ENCODE measurements at places on chromosomes 13 and 19.

GRCh38 chr13:40438022-40438680, 228.3 kb downstream of the FOXO1 start:
- DNase-seq, result no peak
- H3K4me3 ChIP-seq, result no peak overlapping the region
- no peak overlapping the region for H3K27ac ChIP-seq
- no peaks in the 10 kb centered on the region for H3K27me3 ChIP-seq
- no peaks in the 10 kb centered on the region for H3K36me3 ChIP-seq

GRCh38 chr13:89930861-89931260, 1416.6 kb upstream of the MIR17HG start:
- no peak for DNase-seq
- H3K4me3 ChIP-seq, result no peak overlapping the region
- no peaks in the 10 kb centered on the region for H3K4me1 ChIP-seq
- no peaks in the 10 kb centered on the region for H3K36me3 ChIP-seq
- no peak overlapping the region for H3K27ac ChIP-seq

DNA sequence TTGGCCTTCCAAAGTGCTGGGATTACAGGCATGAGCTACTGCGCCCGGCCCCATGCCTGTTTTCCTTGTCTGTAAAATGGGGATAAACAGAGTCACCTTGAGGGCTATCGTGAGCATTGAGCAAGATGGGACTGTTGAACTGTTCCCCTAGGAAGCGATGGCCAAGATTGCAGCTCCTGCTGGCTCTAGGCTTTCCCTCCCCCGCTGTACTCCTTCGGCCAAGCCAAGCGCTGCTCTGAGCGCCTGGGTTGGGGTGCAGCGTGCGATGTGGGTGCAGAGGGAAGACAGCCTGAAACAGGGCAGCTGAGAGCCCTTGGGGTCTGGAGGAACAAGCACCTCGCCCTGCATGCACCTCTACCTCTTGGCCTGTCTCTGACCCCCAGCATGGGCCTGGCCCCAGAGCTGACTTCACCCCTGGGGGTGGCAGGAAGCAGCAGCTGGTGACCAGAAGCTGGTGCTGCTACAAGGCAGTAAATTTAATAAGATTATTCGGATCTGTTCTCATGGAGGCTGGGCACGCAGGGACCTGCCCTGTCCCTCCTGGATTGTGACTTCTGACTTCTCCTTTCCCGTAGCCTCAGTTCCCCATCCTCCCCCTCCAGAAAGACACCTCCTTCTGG, 5.3 kb downstream of the GNG8 start:
- H3K27me3 ChIP-seq, result no peaks in the 10 kb centered on the region
- no peak overlapping the region for H3K27ac ChIP-seq
- DNase-seq, result no peak
- no peaks in the 10 kb centered on the region for H3K4me1 ChIP-seq
- no peak overlapping the region for H3K4me3 ChIP-seq
- H3K36me3 ChIP-seq, result no peaks in the 10 kb centered on the region

- peak overlapping the region; percentile 65 for H3K4me3 ChIP-seq
- H3K4me1 ChIP-seq, result peaks cover 2% of the 10 kb centered on the region
- H3K27ac ChIP-seq, result no peak overlapping the region
- H3K36me3 ChIP-seq, result no peaks in the 10 kb centered on the region
- DNase-seq, result peak; percentile 78
- H3K27me3 ChIP-seq, result no peaks in the 10 kb centered on the region
These were observed 3.7 kb upstream of the SIN3B start for GRCh38 chr19:16825312-16826052.

GRCh38 chr19:16003391-16003790, 54.6 kb downstream of the OR10H4 start:
- no peak for DNase-seq
- H3K27ac ChIP-seq, result no peak overlapping the region
- H3K4me3 ChIP-seq, result no peak overlapping the region
- no peaks in the 10 kb centered on the region for H3K27me3 ChIP-seq

DNA sequence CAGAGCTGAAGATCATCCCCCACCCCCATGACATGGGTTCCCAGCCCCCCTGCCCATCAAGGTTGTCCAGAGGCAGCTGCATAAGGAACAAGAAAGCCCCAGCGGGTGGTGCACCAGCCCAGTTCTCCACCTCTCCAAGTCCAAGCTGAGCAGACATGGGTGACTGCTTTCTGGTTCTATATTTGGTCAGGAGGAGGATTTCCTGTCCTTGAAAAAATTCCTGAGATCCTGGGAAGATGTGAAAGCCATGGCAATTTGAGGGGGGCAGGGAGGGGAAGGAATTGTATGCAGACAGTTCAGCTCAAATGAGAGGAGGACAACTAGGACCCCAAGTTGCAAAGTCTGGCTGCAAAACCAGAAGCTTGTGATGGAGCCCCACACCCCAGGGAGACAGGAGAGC, 55.4 kb upstream of the ADGRE5 start:
- H3K27me3 ChIP-seq, result no peaks in the 10 kb centered on the region
- DNase-seq, result no peak
- H3K27ac ChIP-seq, result no peak overlapping the region
- H3K36me3 ChIP-seq, result no peaks in the 10 kb centered on the region
- H3K4me3 ChIP-seq, result no peak overlapping the region

DNA sequence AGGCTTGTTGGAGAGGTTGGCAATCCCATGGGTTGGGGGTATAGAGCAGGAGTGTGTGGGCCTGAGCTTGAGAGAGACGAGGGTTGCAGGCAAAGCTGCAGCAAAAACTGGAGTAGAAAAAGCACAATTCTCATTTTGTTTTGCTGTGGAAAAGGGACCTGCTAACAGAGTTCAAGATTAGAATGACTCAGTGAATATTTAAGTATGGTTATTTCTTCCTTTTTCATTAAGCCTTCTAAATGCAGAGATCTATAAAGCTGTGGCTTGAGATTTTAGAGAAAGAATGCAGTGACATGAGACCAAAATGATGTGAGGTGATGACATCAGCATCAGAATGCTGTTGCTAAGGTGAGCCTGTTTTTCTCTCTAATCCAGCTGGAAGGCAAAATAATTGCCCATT, 10.8 kb upstream of the MBNL2 start:
- no peak overlapping the region for H3K4me3 ChIP-seq
- H3K27me3 ChIP-seq, result no peaks in the 10 kb centered on the region
- no peaks in the 10 kb centered on the region for H3K36me3 ChIP-seq
- no peaks in the 10 kb centered on the region for H3K4me1 ChIP-seq
- no peak overlapping the region for H3K27ac ChIP-seq
- no peak for DNase-seq

GRCh38 chr19:46753420-46754155, 7.3 kb upstream of the STRN4 start:
- H3K36me3 ChIP-seq, result no peaks in the 10 kb centered on the region
- H3K27me3 ChIP-seq, result no peaks in the 10 kb centered on the region
- peak; percentile 69 for DNase-seq
- no peak overlapping the region for H3K4me3 ChIP-seq

DNA sequence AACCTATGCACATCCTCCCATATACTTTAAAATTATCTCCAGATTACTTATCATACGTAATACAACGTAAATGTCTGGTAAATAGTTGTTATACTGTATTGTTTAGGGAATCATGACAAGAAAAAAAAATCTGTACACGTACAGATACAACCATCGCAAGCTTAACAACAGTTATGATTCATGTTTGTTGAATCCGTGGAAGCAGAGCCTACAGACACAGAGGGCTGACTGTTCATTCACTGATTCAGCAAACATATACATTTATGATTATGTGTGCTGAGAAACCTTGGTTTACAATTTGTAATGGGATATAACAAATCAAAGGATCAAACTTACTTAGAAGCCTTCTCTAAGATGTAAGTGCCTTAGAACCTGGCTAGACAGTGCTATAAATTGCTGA, 1.5 kb downstream of the ZNF260 start:
- no peak overlapping the region for H3K4me3 ChIP-seq
- H3K36me3 ChIP-seq, result peaks cover 11% of the 10 kb centered on the region
- H3K4me1 ChIP-seq, result peaks cover 5% of the 10 kb centered on the region
- no peak overlapping the region for H3K27ac ChIP-seq
- no peaks in the 10 kb centered on the region for H3K27me3 ChIP-seq

GRCh38 chr19:17575871-17576757, 20.7 kb downstream of the COLGALT1 start:
- H3K4me1 ChIP-seq, result no peaks in the 10 kb centered on the region
- no peak overlapping the region for H3K27ac ChIP-seq
- H3K4me3 ChIP-seq, result no peak overlapping the region

DNA sequence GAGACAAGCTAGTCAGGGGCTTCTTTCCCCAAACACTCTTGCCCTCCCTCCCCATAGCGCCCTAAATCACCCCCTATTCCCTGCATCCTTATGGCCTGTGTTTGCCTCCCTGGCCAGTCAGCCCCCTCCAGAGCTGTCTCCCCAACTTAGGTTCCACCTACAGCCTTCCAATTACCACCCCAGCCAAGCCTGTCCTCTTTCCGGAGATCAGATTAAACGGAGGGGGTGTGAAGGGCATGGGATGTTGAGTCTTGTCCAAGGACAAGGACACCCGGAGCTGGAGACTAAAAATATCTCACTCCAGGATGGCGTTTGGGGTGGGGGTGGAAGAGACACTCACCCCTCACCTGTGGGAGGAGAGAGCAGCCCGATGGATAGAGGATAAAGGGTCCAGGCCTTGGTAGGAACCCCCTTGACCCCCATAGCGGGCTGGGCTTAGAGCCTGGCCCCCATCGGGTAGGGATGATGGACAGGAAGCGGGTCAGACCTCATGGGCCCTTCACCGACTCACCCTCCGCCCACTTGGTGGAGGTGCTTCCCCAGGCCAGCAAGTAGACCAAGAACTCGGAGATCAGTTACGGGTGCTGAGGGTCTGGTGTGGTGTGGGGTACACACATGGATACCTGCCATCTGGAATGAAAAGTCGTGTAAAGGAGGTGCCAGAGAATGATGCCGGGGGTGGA, 6.0 kb downstream of the ZNF865 start:
- no peak for DNase-seq
- no peaks in the 10 kb centered on the region for H3K27me3 ChIP-seq
- H3K27ac ChIP-seq, result no peak overlapping the region
- no peak overlapping the region for H3K4me3 ChIP-seq
- no peaks in the 10 kb centered on the region for H3K36me3 ChIP-seq
